SW 1271 (cell line): ENCODE measurements at places on chromosomes 7 and 10.

DNA sequence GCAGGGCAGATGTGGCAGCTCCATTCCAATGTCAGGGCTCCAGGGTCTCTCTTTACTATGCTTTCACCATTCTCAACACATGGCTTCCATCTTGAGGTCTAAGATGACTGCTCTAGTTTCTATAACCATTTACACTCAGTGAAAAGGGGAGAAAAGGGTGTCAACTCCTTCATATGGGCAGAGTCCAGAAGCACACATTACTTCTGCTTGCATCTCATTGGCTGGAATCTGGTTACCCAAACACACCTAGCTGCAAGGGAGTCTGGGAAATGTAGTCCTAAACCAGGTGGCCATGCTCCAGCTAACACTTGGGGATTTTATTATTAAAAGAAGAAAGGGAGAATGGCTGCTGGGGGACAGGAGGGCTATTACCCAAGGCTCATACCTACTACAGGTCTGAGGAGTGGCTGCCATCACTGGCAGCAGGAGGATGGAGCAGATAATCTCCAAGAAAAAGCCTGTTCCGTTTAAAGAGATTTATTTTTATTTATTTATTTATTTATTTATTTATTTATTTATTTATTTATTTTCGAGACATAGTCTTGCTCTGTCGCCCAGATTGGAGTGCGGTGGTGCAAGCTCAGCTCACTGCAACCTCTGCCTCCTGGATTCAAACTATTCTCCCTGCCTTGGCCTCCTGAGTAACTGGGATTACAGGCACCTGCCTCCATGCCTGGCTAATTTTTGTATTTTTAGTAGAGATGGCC, 29.1 kb upstream of the LBX1 start:
- no peak for DNase-seq

DNA sequence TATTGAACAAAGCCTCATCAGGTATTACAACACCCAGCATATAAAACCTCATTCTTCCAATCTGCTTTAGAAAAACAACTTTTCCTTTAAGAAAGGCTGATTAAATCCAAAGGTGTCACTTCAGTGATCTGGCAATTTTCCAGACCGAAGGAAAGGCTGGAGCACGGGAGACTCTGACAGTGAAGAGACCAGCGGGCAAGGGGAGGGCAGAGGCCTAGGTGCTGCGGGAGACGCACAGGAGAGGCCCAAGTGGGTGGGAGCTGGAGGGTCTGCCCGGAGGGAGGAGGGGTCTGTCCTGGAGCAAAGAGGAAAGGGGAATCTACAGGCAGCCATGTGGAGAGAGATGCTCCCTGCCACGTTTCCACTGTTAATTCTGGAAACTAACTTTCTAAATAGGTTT, 24.3 kb upstream of the PPP2R2D start:
- no peak for DNase-seq

DNA sequence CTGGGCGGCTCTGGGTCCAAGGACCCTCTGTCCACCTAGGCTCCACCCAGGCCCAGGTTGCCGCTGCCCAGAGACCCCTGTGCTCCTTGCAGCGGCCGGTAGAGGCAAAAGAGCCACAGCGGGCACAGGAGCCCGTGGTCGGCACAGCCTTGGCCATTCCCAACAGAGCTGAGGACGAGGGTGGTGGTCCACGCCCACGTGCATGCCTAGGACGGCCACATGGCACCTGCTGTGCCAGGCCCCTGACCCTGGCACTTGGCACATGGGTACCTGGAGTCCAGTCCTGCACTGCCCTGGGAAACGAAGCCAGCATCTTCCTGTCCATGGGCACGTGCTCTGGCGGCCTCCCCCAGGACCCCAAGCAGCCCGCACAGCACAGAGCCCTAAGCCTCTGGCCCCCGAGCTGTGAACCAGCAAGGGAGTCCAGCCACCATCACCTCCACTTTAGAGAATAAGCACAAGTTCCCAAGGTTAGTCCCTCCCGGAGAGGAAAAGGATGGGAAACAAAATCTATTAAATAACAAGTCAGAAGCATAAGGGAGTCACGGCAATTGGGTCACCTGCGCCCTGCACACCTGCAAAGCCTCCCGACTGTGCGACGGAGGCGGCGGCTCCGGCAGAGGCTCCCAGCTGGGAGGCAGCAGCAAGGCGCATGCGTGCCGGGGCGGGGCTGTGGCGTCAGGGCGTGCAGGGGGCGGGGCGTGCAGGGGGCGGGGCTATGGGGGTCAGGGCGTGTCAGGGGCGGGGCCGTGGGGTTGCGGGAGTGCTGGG, 59.1 kb downstream of the STK32C start:
- DNase-seq = no peak

DNA sequence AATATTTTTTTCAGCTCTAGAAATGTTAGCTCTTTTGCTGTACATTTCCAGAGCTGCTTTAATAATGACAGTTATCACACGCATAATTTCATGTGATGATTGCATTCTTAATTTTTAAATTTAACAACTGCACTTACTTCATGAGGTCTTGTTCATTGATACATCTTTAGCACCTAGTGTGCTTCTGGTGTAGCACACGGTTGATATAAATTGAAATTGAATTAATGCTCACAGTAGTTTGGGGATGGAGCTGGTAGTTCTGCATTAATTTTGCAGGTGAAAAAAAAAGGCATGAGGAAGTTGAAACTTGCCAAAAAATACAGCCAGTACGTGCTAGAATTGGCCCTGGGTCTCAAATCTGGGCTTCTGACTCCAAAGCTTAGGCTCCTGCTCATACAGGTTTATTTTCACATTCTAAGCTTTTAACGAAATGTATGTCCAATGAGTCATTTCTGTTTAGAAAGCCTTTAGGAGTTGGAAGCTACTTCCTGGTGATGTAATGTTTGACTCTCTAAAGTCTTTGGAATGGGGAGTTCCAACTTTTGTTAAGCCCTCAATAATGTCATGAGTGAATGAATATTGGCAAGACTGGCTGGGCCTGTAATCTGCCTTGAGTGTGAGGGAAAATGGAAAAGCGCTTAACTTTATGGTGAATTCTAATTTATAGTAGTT, 62.5 kb downstream of the DAGLB start:
- DNase-seq = peak; percentile 96

DNA sequence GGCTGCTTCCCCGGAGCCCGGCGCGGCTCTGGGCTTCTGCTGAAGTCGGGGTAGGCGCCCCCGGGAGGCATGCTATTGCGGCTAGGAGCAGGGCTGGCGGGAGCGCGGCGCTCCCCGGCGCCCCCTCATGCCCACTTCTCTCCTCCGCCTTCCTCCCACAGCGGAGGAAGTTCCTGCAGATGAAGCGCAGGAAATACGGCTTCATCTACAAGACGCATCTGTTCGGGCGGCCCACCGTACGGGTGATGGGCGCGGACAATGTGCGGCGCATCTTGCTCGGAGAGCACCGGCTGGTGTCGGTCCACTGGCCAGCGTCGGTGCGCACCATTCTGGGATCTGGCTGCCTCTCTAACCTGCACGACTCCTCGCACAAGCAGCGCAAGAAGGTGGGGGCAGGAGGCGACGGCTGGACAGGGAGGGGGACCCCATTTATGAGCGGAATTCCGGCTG, 479 bp downstream of the CYP26A1 start:
- no peak for DNase-seq
